GM23338 (cell line): ENCODE measurements at places on chromosomes 7 and 10. TPM values are rescaled to one million over a fixed set of nuclear protein-coding genes. Genes with fewer than 3 reads are reported as not detected.

DNA sequence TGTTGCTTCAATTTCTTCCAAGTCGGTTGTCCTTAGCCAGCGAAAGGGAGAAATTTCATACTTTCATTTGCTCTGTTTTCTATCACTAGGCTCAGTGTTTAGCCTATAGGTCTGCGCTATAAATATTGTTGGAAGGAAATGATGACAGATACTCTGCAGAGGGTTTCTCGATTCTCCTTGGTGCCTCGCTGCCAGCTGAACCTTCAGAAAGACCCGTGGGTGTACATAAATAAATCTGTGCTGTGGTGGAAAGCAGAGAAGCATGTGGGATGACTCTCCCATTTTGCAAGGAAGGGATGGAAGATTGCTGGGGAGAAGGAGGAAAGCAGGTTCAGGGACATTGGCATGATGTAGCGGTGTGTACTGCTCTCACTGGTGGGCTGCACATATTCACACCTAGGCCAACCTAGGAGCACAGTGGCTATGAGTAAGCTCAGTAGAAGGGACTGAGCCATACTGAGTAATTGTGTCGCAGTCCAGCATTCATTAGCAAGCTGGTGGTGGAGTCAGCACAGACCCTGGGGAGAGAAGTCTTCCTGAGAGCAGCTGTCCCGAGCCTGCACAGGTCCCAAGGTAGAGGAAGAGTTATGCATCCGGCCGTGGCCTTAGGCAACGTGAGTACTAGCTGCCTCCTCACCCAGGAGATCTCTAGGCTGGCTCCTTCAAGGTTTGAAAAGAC lies 50.5 kb downstream of the PNLIPRP3 start:
- no peak for DNase-seq

The AQP1 gene
- 0.28 TPM in 1 of 2 replicates, not detected in the other for total RNA-seq

DNA sequence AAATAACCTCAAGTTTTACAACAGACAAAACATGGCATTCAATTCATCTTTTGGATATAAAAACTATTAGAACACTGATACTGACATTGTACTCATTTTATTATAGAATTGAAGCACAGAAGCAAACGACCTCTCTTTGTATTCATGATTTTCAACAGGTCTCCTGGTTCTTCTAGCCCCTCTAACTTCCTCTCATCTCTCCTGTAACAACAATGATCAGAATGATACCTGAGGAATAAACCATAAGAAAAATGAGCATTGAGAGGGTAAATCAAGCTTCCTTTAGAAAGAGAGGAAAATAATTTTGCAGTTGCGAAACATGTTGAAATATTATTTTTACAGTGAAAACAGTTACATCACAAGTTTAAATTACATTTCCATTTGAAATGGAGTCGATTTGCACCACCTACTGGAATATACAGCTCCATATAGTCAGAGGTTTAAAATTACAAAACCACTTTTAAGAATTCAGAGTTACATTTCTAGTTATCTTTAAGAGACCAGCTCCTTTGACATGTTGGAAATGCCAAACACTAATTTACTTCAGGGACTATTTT lies 17.5 kb upstream of the TEX36 start:
- DNase-seq, result no peak

- peak; percentile 18 for DNase-seq
These were observed 66.4 kb downstream of the ST8SIA6 start for GRCh38 chr10:17387861-17388503.

DNA sequence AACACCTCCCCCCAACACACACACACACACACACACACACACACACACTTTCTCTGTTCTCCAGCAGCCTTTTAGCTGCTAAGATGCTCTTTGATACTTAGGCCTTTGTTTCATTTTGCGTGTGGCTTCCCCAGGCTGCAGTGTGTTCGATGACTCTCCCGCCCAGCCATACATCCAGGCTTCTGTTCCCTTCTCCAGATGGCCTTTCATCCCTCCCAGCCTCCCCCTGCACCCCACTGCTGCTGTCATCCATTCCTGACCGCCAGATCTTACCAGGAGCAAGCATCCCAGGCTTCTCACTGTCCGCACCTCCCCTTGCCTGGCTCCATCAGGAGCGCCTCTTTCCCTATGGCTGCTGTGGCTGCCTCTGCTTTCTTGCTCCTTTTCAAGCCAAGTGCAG lies 77.8 kb upstream of the PPIF start:
- no peak for DNase-seq

GRCh38 chr10:128633864-128634540 lies 507.8 kb upstream of the MKI67 start:
- DNase-seq, result peak; percentile 28

- DNase-seq, result peak; percentile 11
These were observed 200.9 kb downstream of the ADAM12 start for GRCh38 chr10:126187399-126187798.

The HMX3 gene
- 0.23 and 0.35 TPM in 2 replicates for total RNA-seq

The EPO gene
- total RNA-seq, result 0.89 TPM in 1 of 2 replicates, not detected in the other

The TRIP6 gene
- 106 and 112 TPM in 2 replicates for total RNA-seq

DNA sequence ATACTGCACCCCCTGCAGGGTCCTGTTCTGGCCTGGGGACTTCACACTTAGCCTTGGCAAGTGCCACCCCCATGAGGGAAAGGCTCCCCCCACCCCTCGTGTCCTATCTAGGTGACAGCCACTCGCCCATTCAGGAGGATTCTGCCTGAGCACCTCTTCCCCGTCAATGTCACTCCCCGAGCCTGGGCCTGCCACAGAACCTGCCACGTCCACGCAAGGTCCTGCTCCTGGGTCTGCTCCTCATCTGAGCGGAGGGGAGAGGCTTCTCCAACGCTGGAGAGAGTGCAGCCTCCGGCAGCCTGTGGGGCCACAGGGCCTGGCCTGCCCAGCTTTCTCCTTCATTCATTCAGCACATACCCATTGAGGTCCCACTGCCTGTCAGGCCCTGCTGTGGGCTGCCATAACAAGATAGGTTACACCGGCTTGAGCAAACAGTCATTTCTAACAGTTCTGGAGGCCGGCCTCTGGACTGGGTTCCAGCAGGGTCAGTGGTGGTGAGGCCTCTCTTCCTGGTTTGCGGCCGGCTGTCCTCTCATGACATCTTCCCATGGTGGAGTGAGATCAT lies 92.0 kb upstream of the RET start:
- no peak for DNase-seq

DNA sequence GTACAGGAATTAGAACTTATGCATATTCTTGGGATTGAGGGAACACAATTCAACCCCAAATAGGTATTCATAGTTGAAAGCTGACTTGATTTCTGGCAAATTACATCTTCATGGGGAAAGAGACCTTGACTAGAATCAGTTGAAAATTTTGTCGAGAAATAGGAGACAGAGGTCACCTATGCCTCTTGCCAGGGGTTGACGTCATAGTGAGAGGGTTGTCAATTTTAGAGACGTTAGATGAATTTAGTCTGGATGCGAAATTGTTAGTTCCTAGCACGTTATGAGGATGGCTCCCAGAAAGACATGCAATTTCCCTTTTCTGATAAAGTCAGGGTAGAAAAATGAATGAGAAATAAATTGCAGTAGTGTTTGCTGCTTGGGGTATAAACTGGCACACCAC lies 59.3 kb downstream of the SEC61G start:
- no peak for DNase-seq

The ADCYAP1R1 gene
- total RNA-seq, result 9.2 and 10.6 TPM in 2 replicates

DNA sequence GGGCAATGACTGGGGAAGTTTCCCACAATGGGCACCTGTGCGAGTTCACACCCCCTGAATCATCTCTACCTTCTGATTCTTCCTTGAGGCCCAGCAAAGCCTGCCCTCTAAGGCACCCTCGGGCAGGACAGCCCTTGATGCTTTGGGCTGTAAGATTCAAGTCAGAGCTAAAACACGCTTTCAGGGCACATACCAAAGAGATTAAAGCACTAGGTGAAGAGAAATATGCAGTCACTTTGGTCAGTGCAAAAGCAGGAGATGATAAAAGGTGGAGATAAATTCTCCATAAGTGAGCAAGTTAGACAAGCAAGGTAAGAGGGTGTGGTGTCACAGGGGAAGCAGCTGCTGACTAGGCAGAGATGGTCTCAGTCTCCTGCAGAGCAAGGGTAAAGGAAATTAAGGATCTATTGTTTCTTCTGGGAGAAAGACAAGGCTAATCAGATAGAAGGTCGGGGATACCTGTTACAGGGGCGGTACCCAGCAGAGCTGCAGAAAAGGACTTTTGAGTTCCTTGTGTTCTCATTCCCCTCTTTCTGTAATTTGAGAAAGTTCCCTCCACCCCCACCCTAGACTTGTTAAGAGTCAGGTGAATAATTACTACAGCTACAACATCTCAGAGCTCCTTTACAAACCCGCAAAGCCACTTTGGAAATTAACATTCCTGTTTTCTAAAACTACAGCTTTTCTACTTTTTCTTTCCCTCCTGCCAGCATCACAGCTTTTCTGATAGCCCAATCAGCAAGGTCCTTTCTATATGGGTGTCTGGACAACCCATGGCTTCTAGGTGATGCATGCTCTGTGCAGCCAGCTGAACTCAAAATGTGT lies 26.4 kb downstream of the PDLIM1 start:
- DNase-seq, result peak; percentile 91

- no peak for DNase-seq
These were observed 19.8 kb downstream of the HNRNPA2B1 start for GRCh38 chr7:26180792-26181198.

DNA sequence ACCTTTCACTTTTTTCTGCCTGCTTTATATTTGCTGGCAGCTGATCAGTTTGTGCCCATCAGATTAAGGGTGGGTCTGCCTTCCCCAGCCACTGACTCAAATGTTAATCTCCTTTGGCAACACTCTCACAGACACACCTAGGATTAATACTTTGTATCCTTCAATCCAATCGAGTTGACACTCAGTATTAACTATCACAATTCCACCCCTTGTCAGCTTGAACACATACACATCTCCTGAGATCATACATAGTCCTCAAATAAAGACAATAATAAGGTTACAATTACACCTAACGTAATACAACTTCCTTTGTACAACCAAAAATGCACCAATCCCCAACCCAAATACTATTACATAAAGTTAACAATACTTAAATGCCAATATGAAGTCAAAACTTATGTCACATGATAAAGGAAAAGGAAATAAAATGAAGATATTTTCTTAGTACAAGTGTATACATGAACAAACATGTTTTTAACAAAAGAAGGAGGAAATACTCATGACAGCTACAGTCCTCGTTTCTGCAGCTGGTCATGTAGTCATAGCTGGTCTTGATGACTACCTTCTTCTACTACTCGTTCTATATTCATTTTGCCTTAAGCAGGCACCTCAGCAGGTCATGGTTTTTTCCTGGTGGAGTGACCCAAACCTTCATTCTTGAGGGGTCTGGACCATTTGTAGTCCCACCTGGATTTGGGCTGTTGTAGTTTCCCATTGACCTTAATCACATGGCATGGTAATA lies 96.7 kb upstream of the CABCOCO1 start:
- DNase-seq, result no peak

DNA sequence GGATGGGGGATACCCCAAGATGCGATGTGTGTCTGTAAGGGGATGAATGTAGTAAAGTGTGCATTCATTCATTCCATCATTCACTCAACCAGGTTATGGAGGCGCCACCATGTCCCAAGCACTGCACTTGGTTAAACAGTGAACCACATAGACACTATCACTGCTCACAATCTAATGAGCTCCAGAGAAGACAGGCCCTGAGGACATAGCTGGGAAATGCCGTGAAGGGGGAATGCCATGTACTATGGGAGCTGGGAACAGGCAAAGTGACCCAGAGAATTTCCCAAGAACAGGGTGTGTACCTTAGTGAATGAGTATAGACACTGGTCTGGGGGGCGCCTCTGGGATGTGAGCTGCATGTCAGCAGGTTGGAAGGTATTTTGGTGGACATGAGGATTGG lies 44.5 kb upstream of the LBX1 start:
- DNase-seq, result no peak

The KCNH2 gene
- 11.3 and 14.7 TPM in 2 replicates for total RNA-seq

The GSTO2 gene
- total RNA-seq, result 30.7 and 39.3 TPM in 2 replicates

The PRSS37 gene
- not detected in 2 replicates for total RNA-seq

The DRGX gene
- not detected in 2 replicates for total RNA-seq

The AGBL3 gene
- 3.2 and 4.5 TPM in 2 replicates for total RNA-seq

The KEL gene
- total RNA-seq, result 3.6 TPM in 1 of 2 replicates, not detected in the other

DNA sequence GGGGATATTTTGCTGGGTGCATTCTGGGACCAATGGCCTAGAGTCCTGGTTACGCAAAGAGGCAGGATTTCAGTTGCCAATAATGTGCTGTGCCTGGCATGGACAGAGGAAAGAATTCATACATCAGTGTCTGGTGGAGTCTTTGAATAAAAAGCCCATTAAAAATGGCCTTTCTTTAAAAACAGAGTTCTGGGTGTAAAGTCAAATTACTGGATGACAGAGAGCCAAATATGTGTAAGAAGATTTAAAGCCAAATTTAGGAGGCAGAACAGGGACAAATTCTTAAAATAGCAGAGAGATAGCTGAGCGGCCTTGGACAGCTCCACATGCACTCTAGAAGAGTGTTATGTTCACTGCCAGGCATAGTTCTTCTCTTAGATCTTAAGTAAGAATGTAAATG lies 60.8 kb upstream of the MEOX2 start:
- no peak for DNase-seq

DNA sequence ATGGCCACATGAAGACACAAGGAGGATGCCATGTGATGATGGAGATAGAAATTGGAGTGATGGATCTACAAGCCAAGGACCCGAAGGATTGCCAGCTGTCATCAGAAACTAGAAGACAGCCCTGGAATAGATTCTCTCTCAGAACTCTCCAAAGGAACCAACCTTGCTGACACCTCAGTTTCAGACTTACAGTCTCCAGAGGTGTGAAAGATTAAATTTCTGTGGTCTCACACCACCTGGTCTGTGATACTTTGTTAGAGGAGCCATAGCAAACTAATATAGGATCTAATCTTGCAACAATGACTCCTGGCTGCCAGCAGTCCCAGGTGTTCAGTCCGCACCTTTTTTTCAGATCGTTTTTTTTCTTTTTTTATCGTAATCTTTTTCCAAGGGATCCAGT lies 647.3 kb upstream of the GHITM start:
- DNase-seq, result no peak

DNA sequence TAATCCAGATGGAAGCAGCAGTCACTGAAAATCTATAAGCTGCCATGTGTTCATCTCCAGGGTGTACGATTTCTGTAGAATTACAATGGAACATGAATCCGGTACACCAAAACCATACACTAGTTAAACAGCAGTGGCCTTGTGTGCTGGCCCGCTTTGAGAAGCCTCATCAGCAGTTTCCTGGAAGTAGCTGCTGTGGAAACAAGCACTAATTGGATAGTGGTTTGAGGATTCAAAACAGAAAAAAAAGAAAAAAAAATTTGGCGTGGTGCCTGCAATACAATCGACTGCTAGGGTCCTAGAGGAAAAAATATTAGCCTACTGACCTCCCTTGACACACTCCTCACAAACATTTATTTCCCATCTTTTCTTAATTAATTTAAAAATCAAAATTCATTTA lies 545.9 kb downstream of the SORCS1 start:
- no peak for DNase-seq

The GPR158 gene
- 1.3 and 1.5 TPM in 2 replicates for total RNA-seq

DNA sequence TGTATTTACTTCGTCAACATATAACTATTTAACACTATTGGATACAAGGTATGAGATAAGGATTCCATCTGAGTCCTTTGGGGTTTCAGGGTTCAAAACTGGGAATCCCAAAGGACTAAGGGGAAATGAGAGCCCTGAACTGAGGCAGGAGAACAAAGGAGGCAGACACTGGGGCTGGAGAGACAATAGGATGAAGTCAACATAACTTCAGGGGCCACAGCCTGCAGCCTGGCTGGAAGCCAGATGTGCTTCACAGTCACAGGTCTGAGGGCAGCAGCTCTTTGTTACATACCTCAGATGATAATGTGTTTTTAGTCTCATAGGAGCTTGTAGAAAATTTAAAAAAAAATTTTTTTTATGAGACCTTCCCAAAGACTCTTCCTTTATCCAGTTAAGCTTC lies 73.3 kb downstream of the NRF1 start:
- peak; percentile 14 for DNase-seq

The CAMK2B gene
- total RNA-seq, result not detected in 2 replicates
